NCI-H2029 (cell line): ENCODE measurements at places on chromosomes 2 and 18.

GRCh38 chr2:77325395-77325794, 196.8 kb downstream of the LRRTM4 start:
- DNase-seq: no peak

- DNase-seq: no peak
These were observed 330.2 kb downstream of the RBM43 start for GRCh38 chr2:150931451-150931850.

- DNase-seq: no peak
These were observed 1.1 kb upstream of the GCA start for GRCh38 chr2:162342841-162343240.

DNA sequence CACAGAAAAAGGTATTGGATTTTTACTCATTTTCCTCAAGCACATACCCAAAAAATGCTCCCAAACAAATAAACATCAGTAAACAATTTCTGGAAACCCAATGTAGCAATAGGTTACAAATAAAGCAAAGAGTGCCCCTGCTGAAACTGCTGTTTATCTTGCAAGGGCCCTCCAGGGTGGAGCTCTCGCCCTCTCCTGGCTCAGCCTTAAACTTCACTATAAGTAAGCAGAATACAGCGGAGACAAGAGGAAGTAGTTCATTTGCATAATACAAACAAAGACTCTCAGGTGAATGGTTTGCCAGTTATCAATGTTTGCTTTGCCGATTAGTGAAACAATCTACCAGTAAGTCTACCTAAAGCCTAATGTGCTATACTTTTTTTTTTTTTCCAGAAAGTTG, 437.6 kb downstream of the DLGAP1 start:
- DNase-seq: no peak

GRCh38 chr2:26585100-26585499, 56.1 kb downstream of the CIB4 start:
- no peak for DNase-seq

GRCh38 chr2:134459706-134460406, 206.0 kb downstream of the MGAT5 start:
- no peak for DNase-seq

- no peak for DNase-seq
These were observed 4.4 kb upstream of the BAZ2B start for GRCh38 chr2:159620796-159621195.

DNA sequence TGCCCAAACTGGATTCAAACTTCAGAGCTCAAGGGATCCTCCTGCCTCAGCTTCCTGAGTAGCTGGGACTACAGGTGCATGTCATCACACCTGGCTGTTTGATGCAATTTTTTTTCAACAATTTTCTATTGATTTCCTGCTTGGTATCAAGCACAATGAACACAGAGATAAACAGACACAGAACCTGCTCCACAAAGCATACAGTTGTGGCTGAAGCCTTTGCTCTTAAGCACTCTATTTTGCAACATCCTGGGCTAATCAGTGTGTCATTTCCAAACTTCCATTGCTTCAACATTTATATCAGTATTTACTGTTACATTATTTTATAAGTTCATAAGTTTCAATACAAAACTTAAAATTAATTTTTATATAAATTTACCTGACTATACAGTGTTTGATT, 79.4 kb downstream of the NEB start:
- DNase-seq: no peak

DNA sequence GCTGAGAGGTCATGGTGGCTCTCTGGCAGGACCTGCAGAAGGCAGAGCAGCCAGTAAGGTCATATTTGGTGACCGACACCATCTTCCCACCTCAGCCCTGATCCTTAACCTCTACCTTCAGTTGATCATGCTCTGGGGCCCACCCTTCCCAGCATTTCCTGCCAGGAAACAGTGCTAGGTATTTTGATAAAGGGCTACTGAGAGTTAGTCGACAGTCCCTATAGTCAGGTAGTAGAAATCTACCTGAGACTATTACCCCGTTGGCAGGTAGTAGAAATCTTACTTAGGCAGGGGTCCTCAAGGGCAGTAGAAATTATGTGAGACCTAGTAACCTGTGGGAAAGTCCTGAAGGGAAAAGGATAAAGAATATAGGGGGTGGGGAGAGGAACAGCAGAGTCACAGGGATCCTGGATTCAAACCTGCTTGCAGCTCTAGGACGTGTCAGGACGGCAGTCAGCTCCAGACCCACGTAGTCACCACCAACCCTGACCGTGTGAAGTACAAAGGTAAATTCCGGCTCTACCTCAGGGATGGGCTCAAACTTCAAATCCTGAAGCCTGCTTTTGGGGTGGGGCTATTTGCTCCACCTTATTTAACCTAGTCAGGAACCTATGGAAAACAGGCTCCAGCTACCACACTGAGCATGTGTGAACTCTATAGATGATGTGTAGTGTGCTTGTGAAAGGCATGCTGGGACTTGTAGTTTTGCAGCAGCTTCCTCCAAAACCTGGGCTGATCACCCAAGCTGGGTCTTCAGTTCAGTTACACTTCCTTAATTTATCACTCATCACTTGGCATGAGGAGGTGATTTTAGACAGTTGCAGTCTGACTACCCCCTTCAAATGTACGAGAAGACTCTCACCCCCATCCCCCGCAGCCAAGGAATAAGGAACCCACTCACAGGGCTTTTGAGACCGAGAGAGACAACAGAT, at the start of gene DQX1:
TSS of gene DQX1 (minus strand) at position 515 of the 932 bp plus-strand sequence. CDS start at position 13, 502 bp downstream.
- no peak for DNase-seq
